ENCODE measurements at places on chromosomes 5 and 9.

DNA sequence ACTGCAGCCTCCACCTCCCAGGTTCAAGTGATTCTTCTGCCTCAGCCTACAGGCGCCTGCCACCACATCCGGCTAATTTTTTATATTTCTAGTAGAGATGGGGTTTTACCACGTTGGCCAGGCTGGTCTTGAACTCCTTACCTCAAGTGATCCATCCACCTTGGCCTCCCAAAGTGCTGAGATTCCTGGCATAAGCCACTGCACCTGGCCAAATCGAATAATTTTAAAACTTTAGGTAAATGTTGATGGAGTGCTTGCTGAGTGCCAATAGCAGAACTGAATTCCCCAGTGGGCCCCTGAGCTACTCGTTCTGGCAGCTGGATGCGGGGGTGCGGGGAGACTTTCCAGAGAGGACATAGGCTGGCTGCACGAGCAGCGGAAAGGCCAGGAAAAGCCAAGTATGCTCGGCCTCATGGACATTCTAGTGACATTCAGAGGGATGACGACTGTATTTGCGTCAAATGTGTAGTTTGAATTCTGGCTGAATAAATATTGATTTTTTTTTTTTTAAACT, 16.8 kb downstream of the TRAF2 start:
- DNase-seq: peak; percentile 33

DNA sequence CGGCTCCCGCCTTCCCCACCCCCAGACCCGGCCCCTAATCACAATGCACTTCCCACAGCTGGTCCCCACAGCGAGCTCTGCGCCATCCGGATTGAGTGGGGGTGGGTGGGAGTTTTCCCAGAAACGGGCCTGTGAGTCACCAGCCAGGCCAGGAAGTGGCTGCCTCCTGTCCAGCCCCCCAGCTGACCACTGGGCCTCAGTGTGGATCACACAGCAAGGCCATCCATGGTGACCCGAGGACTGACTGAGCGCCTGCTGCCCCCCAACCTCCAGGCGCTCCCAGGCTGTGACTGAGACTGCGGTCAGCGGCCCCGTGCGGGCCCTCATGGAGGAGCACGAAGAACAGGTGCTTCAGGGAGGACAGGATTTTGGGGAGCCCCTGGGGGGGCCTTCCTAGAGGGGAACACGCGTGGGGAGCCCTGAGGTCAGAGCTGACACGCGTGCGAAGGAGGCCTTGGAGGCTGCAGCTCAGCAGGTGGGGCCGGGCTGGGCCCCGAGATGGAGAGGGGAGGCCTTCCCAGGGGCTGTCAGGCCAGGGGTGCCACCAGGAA, 48.3 kb upstream of the EGFL7 start:
- DNase-seq: no peak

GRCh38 chr5:177553671-177554429, 513 bp downstream of the FAM193B start:
- no peak for DNase-seq

DNA sequence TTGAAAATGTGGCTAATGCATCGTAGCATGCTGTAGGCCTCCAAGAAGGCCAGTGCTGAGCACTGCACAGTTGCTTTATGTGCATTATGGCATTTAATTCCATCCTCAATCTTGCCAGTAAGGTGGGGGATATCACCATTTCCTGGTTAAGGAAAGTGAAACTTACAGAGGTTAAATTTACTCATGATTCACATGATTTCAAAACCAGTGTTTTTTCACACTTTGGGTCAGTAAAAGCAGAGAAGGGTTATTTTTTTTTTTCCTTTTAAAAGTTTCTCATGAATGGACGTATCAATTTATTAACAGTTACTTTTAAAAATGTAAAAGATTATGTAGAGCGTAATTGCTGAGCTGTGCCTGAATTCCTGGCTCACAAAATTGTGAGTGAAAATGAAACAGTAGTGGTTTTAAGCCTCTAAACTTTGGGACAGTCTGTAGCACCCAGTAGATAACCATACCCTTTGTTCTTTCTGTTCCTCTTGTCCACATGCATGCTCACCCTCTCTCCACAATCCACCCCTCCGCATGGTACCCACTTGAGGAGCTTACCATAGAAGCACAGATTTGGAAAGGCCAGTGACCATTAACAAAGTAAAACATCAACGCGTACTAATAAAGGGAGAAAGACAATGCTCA, 21.2 kb downstream of the MAST4 start:
- no peak for DNase-seq

GRCh38 chr9:98318834-98319478, 63.5 kb upstream of the TBC1D2 start:
- DNase-seq: no peak

DNA sequence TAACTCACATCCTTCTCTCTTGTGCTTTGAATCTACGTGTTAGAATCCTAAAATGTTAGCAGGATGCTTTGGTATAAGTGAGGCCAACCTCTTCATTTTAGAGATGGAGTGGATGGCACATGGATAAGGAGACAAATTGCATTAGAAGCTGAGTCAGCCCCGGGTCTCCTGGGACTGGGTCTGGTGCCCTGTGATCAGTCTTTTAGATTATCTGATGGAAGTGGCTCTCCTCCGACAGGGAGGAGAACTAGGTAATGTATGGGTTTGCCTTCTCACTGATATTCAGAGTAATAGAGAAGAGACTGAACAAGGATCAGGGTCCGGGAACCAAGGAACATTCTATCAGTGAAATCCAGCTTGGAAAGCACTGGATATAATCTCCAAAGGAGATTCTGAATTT, 74.9 kb upstream of the TNFSF8 start:
- DNase-seq: no peak

DNA sequence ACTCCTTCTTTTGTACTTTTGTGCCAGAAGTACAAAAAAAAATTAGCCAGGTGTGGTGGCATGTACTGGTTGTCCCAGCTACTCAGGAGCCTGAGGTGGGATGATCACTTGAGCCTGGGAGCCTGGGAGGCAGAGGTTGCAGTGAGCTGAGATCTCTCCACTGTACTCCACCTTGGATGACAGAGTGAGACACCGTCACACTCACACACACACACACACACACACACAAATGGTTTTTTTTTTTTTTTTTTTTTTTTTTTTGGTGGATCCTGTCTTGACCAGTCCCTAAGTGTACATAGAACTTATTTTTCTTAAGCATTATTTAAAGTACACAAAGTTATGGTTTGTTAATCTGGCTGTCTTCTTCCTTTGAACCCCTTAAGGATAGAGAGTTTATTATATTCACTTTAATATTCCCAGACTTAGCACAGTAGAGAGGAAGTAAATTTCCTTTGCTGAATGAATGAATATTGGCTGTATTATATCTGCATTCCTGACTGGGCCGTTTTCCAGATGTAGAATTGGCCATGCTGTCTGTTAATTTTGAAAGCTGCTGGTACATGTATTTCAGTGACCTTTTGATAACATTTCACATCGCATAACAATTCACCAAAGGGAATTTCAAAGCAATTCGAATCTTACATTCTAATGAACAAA, 429.0 kb upstream of the ZNF608 start:
- DNase-seq: no peak

DNA sequence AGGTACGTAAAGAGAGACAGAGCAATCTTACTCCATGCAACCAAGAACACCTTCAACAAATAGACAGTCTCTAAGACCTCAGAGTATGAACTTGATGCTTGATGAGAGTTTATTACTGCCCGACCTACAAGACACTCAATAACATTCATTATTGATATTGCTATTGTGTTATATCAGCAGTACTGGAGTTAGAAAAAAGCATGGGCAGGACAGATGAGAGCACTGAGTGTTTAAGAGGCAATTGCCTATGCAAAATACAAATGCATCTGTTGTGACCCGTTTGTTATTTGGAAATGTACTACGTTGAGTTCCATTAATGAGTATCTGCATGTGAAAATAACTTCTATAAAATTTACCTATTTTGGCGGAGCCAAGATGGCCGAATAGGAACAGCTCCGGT, 8.1 kb upstream of the MARCOL start:
- DNase-seq: no peak

- no peak for DNase-seq
Observed at GRCh38 chr9:91065231-91066041, 263.8 kb downstream of the SYK start.

DNA sequence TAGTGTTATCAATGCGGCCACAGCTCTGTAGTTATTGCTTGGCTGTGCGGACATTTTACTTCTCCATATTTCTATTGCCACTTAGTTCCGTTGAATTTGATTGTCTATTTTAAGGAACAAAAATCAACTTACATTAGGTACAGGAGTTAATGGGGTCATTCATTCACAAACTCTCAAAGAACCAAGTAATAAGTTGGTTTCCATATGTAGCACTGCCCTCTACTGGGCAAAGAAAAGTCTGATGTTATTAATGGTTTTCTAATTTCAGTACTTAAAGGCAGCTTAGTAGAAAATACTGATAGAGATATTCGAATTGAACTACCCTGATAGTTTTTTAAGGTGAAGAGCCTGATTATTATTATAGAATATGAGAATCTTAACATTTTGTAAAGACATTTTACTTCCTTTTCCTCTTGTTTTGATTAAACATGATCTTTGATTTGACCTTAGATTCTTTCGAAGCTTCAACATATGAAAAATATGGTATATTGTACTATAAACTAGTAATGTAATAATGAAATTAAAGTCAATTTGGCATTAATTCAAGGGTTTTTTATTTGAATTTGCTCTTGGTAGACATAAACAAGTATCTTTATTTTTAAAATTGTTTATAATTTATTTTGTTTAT, 119.5 kb upstream of the CTNND2 start:
- DNase-seq: peak; percentile 30

DNA sequence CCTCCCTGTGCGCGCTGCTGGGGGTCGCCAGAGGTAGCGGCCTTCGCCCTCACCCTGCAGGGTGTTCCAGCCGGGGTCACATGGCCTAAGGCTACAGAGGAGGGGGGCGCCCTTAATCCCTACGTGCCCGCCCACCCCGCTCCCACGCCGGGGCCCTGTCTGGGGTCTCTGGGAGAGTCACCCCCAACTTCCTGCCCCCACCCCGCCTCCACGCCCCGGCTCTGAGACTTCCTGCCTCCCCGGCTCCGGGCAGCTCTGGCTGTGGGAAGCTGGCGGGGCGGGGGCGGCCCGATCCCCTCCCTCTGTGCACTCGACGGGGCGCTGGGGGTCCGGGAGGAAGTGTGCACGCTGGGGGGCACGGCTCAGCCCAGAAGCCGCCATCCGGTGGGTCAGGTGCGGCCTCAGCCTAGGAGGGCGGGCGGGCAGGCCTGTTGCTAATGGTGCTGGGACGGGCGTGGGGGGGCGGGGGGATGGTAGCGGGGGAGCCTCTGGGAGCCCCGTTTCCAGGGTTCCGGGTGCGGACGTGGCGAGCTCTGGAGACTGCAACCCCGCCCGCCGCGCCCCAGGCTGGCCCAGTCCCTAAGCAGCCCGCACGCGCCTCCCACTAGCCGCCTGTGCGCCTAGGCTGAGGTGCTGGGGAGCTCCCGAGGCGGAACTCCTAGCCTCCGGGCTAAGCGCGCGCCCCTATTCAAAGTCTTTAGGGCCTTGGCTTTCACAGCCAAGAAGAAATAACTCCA, 61.6 kb downstream of the CXXC5 start:
- DNase-seq: no peak

Measured in NCI-H774 (cell line).